ENCODE measurements at places on chromosomes 16 and 17.

DNA sequence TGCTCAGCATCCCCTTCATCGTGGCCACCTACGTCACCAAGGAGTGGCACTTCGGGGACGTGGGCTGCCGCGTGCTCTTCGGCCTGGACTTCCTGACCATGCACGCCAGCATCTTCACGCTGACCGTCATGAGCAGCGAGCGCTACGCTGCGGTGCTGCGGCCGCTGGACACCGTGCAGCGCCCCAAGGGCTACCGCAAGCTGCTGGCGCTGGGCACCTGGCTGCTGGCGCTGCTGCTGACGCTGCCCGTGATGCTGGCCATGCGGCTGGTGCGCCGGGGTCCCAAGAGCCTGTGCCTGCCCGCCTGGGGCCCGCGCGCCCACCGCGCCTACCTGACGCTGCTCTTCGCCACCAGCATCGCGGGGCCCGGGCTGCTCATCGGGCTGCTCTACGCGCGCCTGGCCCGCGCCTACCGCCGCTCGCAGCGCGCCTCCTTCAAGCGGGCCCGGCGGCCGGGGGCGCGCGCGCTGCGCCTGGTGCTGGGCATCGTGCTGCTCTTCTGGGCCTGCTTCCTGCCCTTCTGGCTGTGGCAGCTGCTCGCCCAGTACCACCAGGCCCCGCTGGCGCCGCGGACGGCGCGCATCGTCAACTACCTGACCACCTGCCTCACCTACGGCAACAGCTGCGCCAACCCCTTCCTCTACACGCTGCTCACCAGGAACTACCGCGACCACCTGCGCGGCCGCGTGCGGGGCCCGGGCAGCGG, 3.2 kb downstream of the UTS2R start:
- no peak for DNase-seq

GRCh38 chr16:83054283-83054682, 427.5 kb downstream of the CDH13 start:
- no peak for DNase-seq

DNA sequence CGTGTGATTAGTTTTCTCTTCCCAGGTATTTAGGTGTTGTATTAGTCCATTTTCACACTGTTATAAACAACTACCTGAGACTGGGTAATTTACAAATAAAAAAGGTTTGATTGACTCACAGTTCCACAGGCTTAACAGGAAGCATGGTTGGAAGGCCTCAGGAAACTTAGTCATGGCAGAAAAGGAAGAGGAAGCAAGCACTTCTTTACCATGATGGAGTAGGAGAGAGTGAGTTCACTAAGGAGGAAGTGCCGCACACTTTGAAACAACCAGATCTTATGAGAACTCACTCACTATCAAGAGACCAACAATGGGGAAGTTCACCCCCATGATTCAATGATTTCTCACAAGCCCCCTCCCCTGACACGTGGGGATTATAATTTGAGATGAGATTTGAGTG, 1343.7 kb upstream of the GOT2 start:
- DNase-seq = no peak

GRCh38 chr16:30397776-30398660, 2.8 kb downstream of the ZNF48 start:
- no peak for DNase-seq

DNA sequence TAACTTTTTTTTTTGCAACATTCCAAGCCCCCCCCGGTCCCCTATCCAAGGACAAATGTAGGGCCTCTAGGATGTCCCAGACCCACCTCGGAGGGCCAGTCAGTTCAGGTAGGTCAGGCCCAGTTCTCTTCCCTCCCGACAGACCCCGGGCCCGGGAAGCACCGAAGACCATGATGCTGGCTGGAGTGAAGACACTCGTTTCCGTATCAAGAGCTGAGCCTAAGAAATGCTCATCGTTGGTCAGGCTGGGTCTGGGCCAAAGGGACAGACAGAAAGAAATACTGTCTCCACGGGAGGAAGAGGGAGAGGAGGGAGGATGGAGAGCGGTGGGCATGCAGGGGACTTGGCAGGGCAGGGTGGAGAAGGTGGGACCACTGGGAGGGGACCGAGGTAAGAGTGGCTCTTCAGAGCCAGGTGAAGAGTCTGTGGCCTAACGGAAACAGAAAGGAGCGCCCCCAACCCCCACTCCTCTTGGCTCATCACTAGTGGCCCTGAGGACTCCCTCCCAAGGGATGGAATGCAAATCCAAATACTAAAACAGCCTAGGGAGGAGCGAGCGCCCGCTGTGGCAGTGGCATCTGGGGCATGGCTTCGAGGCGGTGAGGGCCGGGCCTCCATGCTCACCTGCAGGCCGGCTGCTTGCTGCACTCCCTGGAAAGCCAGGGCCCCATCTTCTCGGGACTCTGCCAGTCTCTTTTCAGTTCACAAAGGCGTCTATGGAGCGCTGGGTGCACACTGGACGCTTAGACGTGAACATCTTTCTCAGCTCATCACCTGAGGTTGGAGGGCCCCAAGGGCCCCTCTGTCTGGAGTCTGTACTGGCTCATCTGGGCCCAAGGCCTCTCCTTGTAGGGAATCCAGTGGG, 1.7 kb upstream of the ROGDI start:
- DNase-seq = no peak

- no peak for DNase-seq
Observed at GRCh38 chr16:63652091-63652490, 1469.8 kb downstream of the CDH11 start.

DNA sequence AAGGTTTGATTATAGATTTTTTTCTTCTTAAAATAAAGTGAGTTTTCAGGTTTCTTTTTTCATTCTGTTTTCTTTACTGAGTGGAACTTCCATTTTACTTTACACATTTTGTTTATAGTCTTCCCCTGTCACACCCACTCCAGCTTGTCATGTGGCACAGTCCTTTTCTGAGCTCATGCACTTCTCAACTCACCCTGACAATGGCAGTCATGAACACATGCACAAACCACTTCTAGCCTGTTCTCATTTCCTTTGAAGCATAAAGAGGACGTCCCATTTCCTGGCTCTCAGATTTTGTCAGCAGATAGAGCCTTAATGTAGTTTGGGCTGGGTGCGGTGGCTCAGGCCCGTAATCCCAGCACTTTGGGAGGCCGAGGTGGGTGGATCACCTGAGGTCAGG, 168.0 kb downstream of the AHSP start:
- no peak for DNase-seq

- no peak for DNase-seq
Observed at GRCh38 chr16:71794018-71794417, 14.6 kb downstream of the AP1G1 start.

- DNase-seq = peak; percentile 86
Observed at GRCh38 chr16:3536271-3536731, 35.5 kb downstream of the CLUAP1 start.

- DNase-seq = no peak
Observed at GRCh38 chr17:45973099-45973780, 25.8 kb upstream of the STH start.

DNA sequence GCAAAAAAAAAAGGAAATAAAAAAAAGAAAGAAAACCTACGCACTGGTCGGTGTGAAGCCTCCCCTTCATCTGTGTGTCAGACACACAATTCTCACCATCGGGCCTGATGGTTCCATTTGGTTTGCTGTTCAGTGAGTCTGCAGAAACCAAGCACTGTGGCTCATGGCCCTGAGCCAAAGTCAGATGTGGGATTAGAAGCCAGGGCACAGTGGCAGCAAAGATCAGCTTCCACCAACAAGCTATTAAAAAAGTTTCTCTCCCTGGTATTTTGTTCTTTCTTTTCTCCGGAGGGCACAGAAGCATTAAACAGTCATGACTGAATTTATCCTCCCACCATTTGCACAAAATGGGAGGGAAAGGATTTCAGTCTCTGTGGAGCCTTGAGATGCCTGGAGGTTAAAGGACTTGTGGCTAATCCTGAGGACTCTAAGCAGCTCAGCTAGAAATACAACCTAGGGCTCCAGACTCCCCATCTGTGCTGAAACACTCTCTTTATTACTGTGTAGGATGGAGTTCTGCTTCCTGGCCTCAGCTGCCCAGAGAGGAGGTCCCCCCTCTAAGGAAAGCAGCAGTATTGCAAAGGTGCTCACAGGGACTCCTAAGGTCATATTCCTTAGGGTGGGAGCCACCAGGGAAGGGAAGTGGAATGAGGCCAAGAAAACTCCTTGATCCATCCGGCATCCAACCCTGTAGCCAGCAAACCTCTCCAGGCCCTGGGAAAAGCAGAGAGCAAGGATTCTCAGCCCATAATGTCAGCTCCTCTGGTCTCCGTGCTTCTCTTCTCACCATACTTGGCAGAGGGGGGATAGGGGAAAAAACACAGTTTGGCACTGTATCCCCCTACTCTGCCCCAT, 28.2 kb downstream of the SLC39A11 start:
- no peak for DNase-seq

DNA sequence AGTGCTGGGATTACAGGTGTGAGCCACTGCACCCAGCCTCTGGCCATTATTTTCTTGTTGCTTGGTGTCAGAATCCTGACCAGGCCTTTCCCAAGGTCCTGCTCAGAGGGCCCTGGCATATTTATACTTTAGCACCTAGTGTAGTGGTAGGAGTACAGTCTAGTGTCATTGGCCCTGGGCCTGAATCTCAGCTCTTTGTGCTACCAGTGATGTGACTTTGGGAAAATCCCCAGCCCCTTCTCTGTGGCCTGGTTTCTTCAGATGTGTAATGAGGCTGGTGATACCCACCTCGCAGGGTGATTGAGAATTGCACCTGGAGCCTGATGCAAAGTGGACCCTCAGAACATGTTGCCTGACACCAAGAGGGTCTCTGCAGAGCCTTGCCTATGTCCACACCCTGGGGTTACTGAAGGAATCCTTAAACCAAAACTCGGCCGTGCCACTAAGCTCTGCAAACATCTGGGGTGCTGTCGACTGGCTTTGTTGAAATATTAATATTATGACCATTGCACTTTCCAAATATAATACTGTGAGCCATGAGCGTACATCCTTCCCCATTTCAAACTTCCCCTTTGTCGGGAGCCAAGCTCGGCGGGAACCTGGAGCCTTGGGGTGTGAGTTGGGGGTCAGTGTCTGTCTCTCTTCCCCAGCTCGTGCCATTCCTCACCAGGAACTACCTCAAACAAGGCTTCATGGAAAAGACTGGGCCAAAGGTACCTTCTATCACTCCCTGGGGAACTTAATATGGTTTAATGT, 18.0 kb upstream of the RNF135 start:
- no peak for DNase-seq

- no peak for DNase-seq
Observed at GRCh38 chr17:40538936-40539705, 26.2 kb downstream of the CCR7 start.

DNA sequence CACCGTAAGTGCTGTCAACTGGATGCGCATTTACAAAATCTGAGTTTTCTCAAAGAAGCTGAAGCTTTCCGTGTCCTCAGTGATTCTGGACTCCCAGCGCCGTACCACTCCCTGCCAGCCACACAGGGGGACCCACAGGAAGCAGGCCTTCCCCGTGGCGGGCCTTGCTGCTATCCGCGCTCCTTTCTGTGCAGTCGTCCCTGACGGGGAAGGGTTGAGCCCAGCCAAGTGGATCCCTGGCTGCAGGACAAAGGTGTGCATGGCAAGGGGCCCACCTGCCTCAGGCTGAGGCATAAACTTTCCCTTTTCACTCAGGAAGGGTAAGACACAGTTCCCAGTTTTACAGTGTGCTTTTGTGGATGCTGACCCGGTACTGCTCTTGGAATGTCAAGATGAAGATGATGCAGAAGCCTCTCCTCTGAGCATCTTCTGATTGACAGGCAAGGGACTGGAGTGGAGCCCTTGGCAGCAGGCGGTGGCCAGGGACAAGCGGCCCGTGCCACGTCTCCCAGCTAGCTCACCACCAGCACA, 93.0 kb downstream of the ANKRD11 start:
- no peak for DNase-seq

GRCh38 chr16:60199150-60199549, 1465.0 kb upstream of the GOT2 start:
- no peak for DNase-seq

DNA sequence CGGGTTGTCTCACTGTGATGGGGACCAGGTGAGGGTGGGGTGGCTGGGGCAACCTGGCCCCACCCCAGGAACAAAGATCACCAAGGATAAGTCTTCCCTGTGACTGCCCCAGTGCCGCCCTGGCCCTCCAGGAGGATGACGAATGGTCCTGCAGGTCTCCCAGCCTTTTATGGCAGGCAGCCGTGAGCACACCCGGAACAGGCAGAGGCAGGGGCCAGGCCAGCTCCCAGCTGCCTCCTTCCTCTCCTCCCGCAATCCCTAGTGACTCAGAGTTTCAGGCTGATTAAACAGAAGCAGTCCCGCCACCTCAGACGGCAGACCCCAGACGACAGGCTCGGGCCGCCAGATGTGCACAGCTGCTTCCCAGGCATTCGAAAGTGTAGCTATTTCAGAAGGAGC, 13.3 kb downstream of the JUP start:
- DNase-seq = peak; percentile 94

DNA sequence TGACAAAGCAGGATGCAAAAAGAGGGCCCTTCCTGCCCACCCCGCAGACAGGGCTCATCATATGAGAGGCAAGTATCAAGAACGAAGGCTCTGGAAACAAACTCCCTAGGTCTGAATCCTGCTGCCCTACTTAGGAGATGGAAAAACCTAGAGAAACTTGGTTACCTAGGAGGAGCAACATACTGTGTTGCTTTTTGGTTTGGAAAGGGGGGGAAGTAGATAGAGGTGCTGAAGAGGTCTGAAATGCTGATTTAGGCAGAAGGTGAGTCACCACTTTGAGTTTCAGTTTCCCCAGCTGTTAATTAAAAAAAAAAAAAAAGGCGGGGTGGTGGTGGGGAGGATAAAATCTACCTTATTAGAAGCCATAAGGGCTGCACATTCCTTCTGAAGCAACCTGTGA, 1.5 kb downstream of the N4BP1 start:
- DNase-seq = peak; percentile 41

DNA sequence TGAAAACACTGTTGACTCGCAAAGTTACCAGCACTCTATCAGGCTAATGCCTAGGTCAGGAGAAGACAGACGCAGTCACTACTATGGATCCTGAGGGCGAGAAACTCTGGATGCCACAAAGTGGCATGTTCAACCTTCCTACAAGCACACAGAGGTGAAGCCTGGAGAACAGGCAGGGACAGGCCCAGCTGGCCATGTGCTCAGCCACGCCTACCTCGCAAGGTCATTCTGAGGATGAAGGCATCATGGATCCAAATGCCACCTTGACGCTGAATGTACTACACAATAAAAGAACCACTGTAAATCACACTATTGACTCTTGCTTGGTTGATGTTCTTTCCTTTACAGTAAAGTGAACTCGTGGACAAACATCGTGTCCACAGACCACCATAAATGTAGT, 85.8 kb downstream of the ANKRD11 start:
- no peak for DNase-seq

DNA sequence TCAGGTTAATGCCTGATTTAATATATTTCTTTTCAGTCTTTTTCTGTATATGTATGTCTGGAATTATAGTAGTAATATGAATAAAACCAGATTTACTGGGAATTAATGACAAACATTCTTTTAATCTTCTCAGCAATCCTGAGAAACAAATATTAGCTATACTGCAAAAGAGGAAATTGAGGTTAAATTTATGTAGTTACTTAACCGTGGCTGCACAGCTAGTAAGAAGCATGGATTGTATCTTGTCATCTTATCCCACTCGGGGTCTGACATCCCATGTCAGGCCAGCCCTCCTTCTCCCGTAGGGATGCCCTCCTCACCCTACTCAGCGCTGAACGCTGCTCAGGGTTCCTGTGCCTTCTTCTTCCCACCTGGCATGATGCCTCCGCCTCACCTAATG, 143.0 kb downstream of the FTO start:
- no peak for DNase-seq

- no peak for DNase-seq
Observed at GRCh38 chr16:88655733-88656281, 5.0 kb upstream of the CYBA start.

Measured in fibroblast of villous mesenchyme (primary cell).